Caco-2 (cell line): ENCODE measurements at places on chromosomes 5 and 9. TPM values are rescaled to one million over a fixed set of nuclear protein-coding genes. Genes with fewer than 3 reads are reported as not detected.

GRCh38 chr5:44542470-44542869 lies 153.2 kb upstream of the FGF10 start:
- DNase-seq = no peak

The IL17B gene
- not detected in 2 replicates for total RNA-seq

DNA sequence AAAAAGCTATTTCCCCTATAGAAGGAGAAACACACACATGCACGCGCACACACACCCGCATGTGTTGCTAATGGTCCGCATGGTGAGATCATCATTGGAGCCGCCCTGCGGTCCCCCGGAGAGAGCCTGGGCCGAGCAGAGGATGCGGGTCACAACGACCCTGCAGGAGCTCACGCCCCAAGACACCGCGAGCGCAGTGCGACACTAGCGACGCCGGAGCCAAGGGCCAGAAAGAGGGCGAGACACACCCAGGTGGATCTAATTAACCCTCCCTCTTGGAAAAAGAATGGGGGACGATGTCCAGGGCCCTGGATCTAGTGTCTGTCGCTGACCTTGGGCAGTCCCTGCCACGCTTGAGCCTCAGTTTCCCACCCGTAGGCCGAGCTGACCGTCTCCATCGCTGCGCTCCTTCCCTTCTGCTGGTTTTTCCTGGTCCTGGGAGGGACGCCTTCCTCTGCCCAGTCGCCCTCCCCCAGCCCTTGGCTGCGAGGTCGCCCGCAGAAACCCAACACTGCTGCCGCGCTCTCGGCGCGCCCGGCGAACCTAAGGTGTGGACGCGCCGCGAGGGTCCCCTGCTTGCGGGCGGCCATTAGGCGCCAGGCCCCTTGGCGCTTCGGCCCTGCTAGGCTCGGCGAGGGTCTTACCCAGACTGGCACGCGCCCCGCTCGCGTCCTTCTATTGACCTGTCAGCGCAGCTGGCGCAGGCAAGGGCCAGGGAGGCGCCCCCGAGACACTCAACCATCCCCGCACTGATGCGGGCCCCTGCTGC lies 47.5 kb upstream of the RNF20 start:
- DNase-seq = peak; percentile 32

- DNase-seq = no peak
Observed at GRCh38 chr9:37905131-37905505, 1.2 kb upstream of the SLC25A51 start.

The NAA35 gene
- 22.4 and 24.1 TPM in 2 replicates for total RNA-seq

The PAEP gene
- total RNA-seq = not detected in 2 replicates

The NME5 gene
- total RNA-seq = not detected in 2 replicates

DNA sequence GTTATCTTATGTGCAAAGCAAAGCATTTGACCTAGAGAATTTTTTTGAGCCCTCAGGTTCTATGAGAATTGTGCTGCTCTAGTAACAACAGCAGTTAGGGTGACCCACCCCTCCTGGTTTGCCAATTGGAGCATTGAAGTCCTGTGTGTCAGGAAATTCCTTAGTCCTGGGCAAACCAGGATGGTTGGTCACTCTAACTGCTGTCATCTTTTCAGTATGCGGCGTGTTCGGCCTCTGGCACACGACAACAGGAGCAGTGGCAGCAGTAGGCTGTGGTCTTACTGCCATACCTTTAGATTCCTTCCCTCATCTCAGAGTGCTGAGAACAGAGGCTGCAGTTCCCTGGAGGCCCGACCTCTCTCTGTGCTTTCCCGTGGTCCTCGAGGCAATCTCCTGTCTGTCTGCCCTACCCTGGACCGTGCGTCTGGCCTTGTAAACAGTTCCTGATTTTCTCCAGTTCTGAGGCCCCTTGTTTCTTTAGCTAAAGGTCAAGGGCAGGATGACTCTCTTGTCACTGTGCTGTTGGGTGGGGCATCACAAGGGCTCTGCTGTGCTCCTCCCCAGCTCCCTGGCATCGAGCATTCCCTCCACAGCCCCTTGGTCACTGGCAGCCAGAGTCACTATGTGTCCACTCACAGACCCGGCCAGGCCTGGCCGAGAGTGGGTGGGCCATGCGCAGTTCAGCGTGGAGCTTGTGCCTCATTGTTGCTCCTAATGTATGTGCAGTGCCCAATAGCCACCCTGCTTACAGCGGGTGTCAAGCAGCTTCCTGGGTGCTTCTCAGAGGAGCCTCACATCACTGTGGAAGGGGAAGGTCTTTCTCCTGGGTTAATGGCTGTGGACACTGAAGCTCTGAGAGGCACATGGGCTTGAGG lies 18.5 kb upstream of the COL15A1 start:
- no peak for DNase-seq

The AJM1 gene
- 3.6 and 4.2 TPM in 2 replicates for total RNA-seq

DNA sequence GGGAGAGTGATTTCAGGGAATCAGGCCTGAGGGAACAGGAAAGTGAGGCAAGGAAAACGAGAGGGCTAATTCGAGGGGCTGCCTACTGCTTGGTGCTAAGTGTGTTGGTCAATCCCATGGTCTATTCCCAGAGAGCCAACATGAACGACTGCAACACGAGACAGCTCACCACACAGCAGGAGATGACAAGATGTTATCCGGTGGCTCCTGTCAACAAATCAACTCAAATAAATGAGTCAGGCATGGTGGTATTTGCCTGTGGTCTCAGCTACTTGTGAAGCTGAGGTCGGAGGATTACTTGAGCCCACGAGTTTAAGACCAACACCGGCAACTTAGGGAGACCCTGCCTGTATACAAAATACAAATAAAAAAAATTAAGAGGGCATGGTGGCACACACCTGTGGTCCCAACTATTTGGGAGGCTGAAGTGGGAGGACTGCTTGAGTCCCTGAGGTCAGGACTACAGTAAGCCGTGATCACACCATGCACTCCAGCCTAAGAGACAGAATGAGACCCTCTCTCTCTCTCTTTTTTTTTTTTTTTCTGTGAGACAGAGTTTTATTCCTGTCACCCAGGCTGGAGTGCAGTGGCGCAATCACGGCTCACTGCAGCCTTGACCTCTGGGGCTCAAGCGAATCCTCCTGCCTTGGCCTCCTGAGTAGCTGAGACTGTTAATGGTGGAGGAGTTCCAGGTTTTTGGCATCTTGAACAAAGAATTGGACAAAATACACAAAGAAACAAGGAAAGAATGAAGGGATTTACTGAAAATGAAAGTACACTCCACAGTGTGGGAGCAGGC lies 9.0 kb upstream of the FAF2 start:
- DNase-seq = no peak

The KDM4C gene
- total RNA-seq = 40.3 and 41.0 TPM in 2 replicates

- DNase-seq = no peak
Observed at GRCh38 chr9:93684806-93685543, 108.6 kb downstream of the PHF2 start.

The FCHO2 gene
- total RNA-seq = 20.6 and 22.9 TPM in 2 replicates

DNA sequence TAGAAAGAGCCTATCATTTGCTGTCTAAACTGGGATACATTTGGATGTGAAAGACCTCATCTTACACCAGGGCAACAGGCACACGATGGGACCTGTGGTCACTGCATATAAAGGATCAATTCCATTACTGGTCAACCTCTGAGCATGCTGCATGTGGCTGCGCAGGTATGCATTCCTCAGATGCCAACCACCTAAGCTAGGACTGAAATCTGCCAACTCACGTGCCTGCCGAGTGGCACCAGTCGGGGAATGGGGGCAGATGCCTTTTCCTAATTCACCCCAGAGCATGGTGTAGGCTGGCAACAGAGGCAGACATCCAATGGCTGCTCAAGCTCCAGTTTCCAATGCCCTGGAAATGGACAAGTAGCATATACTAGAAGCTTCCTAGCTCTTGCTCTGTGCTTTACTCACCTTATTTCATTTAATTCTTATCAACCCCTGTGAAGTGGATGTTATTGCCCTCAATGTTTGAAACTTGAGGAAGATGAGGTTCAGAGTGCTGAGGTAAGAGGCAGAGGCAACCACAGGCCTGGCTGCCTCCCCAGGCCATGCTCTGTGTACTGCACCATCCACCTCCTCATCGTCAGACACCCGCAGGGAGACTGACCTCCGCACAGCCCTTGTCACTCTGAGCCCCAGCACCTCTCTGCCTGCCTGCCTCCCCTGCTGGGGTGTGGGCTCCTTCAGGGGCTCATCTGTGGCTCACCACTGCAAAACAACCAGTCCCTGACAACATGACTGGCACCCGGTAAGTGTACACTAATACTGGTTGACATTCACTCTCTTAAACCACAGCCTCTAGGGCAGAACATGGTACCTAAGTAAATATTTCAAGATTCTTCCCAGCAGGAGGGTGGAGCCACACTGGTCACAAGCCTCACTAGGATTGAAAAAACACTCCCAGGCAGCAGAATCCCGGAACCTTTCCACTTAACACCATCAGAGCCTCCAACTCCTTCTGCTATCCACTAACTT lies 228.5 kb downstream of the CRB2 start:
- no peak for DNase-seq

DNA sequence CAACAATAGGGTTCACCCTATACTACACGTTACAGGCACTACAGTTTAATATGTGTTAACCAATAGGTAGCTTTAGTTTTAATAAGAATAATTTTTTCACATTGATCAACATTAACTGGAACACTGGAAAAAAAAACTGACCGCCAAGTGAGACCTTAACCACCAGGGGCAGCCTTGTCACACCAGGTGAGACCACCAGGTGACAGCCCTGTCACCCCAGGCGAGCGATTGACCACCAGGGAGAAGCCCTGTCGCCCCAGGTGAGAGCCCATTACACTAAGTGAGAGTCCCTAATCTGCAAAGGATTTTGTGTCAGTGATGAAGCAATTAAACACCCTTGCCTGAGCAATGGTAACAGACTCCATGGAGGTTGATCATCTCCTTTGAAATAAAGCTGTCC lies 75.4 kb upstream of the SYK start:
- peak; percentile 30 for DNase-seq

GRCh38 chr9:135330685-135331590 lies 148.6 kb upstream of the PPP1R26 start:
- no peak for DNase-seq

The NXNL2 gene
- total RNA-seq = 0.52 and 0.60 TPM in 2 replicates

The LCN12 gene
- total RNA-seq = 20.0 and 23.2 TPM in 2 replicates

DNA sequence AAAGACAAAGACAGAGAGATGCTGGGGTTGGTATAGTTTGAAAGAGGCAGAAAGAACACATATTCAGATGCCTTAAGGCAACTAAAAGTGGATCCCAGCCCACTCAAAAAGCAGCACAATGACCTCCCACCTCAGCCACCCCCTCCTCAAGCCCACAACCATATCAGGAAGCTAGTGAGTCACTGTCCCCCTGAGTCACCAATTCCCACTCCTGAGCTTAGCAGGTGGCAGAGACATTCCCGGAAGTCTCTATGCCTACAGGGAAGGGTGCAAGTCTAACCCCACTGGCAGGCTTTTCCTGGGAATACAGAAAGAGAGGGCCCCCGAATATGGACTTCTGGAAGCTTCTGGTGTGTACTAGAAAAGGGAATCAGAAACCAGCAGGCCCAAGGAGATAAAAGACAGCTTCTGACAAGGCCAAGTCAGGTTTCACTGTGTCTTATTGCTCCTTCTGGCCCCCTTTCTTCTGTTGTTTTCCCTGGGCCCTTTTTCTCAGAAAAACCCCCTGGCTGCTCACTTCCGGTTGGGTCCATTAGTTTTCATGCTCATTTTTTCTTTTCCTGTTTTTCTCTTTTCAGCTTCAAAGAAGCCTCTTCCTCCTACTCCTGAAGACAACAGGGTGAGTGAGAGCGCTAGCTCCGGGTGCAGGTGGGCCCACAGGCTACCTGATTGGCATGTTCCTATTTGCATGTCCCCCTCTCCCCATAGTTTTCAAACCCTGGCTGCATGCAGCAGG lies 36.8 kb downstream of the ITK start:
- no peak for DNase-seq

DNA sequence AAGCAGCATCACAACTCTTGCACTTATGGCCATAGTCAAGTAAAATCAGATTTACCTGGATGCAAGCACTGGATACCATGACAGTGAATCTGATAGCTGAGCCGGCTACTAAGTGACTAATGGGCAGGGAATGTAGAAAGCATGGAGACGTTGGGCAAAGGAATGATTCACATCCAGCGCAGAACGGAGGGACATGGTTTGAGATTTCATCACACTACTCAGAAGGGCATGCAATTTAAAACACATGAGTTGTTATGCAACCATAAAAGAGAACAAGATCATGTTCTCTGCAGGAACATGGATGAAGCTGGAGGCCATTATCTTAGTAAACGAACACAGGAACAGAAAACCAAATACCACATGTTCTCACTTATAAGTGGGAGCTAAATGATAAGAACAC lies 169.1 kb upstream of the PIK3R1 start:
- no peak for DNase-seq

- DNase-seq = no peak
Observed at GRCh38 chr5:102902647-102903046, 147.5 kb downstream of the PAM start.

- DNase-seq = no peak
Observed at GRCh38 chr9:77829420-77829819, 181.3 kb upstream of the GNA14 start.

DNA sequence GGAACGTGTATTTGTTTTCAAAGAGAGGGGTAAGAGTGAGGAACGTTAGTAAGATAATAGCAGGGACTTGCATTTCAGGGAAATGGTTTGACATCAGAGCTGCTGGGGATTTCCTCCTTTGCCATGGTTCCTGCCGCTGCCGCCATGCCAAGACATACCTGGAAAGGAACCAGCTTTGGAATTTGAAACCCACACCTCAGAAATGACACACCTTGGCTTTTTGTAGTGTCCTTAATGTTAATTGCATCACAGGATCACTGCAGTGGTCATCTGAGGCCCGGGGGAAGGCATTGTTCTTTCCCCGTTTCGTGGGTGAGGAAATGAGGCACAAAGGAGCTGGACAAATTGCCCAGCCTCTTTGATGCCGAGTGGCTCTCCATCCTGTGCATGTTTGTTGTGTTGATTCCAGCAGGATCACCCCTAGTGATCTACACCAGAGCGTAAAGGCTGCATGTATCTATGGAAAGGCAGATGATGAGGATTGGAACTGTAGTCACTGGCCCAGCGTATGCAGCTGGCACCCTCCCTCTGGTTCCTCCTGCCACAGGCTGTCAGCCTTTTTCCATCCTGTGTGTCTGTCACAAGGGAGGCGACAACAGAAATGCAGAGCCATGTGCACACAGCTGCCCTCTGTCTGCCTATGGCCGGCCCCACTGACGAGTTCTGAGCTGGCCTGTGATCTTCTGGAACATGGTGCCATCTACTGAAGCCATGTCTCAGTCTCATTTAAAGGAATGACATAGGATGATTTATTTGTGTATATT lies 37.8 kb downstream of the SLC46A2 start:
- no peak for DNase-seq

GRCh38 chr9:2785060-2785950 lies 58.6 kb downstream of the PUM3 start:
- no peak for DNase-seq

The PNPLA7 gene
- total RNA-seq = 1.8 TPM in 2 replicates

DNA sequence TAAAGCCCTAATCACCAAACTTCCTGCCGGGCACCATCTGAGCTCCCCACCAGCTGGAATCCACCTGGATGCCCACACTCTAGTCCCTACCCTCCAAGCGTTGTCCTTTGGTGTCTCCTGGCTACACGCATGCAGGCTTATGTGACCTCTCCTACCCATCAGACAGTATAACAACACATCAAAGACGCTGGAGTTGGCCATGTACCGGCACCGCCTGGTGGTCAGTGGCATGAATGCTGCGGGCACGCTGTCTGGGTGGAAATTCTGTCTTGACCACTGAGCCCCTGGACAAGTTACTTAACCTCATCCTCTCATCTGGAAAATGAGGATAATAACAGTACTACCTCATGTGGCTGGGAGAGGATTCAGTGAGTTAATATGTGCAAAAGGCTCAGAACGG lies 23.4 kb upstream of the CORO2A start:
- peak; percentile 45 for DNase-seq
